ENCODE measurements at places on chromosomes 4 and X.
A peak's percentile ranks its signal among the peaks of the same experiment; 100 is the strongest.

GRCh38 chr4:683247-683897 is 5.6 kb downstream of the SLC49A3 start:
- DNase-seq: no peak

GRCh38 chr4:158940271-158940670 is 162.6 kb upstream of the RAPGEF2 start:
- no peak for DNase-seq

- DNase-seq: no peak
These were observed 57.6 kb upstream of the RAP1GDS1 start for GRCh38 chr4:98203332-98204235.

DNA sequence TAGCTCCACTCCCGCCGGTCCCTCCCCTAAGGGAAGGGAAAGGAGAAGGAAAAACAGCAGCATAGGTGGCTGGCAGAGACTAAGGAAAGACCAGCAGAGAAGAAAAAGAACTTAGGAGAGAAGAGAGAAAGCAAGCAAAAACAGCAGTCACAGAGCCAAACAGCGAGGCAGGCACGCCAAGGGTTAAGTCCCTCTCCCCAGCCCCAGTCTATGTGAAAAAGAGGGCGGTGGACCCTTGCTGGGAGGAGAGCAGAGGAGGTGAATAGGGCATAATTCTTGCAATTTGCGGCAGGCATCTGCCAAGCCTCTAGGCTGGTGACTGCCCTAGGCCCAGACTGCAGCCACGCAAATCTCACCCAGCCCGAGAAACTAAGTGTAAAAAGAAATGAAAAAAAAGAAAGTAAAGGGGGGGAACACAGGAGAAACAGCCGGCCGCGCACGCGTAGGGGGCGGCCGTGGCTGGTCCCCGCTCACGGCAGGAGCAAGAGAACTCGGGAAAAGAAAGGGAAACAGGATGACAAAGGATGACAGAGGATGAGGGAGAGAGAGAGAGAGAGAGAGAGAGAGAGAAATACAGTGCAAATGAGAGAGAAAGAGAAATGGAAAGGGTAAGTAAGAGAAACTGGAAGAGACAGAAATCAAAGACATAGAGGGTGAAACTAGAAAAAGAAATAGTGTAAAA is 48.6 kb downstream of the MAGEA9 start:
- peak; percentile 2 for DNase-seq

DNA sequence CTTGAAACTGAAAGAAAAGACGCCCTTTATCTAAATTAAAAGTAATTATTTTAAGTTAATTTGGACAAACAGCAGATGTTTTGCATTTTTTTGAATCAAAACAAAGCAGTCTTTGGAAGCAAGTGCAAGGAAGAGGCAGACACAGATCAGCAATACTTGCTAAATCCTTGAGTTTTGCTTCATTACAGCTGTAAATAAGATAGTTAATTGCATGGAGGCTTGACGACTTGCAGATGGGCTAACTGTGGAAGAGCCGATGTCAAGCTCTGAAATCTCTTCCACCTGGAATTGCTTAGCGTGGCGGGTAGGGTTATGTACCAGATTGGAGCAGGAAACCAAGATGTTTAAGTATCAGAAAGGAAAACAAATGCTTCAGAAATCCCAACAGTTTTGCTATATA is 148.8 kb downstream of the POLA1 start:
- DNase-seq: no peak

Data from stimulated activated CD4-positive, alpha-beta T cell treated with anti-CD3 and anti-CD28 coated beads, Interleukin-1b, Interleukin-23, amount 100 ng/mL, for 1 hour (primary cell).